Activated naive CD8-positive, alpha-beta T cell treated with anti-CD3 and anti-CD28 coated beads, Interleukin-2, amount 10 ng/mL, durations not matched to agents 7 days and 5 days (primary cell): ENCODE measurements at places on chromosomes 7 and 10. TPM values are rescaled to one million over a fixed set of nuclear protein-coding genes. Genes with fewer than 3 reads are reported as not detected.

- H3K27me3 ChIP-seq = peaks cover 7% of the 10 kb centered on the region
- no peaks in the 10 kb centered on the region for H3K36me3 ChIP-seq
- no peak for DNase-seq
- H3K4me1 ChIP-seq = no peaks in the 10 kb centered on the region
- H3K27ac ChIP-seq = no peak overlapping the region
Measured at GRCh38 chr7:22394739-22395138, 37.8 kb upstream of the RAPGEF5 start.

- no peak overlapping the region for H3K27ac ChIP-seq
- H3K27me3 ChIP-seq = no peaks in the 10 kb centered on the region
- H3K4me3 ChIP-seq = no peak overlapping the region
- no peak for DNase-seq
Measured at GRCh38 chr10:24223953-24224352, 15.0 kb downstream of the KIAA1217 start.

GRCh38 chr7:50405221-50405620, 44.9 kb downstream of the FIGNL1 start:
- peaks cover 50% of the 10 kb centered on the region for H3K4me1 ChIP-seq
- H3K36me3 ChIP-seq = peaks cover 32% of the 10 kb centered on the region
- DNase-seq = no peak
- no peaks in the 10 kb centered on the region for H3K27me3 ChIP-seq
- no peak overlapping the region for H3K4me3 ChIP-seq
- H3K27ac ChIP-seq = peak overlapping the region; percentile 31

DNA sequence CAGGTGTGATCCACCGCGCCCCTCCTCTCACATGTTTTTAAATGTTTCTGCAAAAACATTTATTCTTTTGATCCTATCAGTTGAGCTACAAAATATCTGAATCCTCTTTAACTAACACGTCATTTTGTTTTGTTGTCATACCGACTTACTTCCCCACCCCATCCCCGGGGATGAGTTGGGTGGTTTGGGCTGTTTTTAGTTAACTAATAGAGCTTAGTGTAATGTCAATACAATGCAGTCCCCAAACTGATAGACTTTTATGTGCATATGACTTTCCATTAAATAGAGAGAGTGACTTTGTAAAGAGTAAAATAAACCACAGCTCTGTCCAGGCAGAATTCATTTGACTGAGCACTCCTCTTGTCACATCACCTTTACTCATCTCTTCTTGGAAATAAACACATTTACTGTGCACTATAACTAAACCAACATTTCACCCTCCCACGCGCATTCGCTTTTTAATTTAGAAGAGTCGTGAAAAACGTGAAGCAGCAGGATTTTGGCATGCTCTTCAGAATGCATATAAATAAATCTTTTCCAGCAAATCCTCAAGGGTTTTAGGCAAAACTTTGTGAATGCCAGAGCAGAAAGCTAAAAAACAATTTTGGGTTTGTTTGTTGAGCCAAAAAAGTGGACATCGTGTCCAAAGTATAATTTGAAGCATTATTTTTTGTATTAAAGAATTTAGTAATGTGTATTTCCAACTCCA, 187.4 kb upstream of the MGMT start:
- H3K4me3 ChIP-seq = no peak overlapping the region
- H3K4me1 ChIP-seq = peaks cover 6% of the 10 kb centered on the region
- no peak overlapping the region for H3K27ac ChIP-seq
- DNase-seq = no peak
- no peaks in the 10 kb centered on the region for H3K36me3 ChIP-seq

DNA sequence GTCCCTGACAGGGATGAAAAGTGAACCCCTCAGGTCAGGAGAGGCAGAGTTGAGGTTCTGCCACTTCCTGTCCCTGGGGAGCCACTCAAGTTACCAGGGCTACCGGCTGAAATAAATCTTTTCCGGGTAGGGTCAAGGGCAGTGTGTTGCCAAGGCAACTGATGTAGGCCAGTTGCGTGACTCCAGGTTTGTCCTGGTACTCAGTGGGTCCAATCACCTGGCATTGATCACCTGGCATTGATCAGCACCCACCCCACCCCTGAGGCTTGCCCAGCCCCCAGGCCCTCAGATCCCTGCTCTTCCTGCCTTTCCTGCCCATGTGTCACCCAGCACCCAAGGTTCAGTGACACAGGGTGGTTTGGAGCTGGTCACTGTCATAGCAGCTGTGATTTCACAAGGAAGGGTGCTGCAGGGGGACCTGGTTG, 5.9 kb downstream of the SAP25 start:
- H3K4me3 ChIP-seq = peak overlapping the region; percentile 13
- H3K4me1 ChIP-seq = peaks cover 33% of the 10 kb centered on the region
- no peaks in the 10 kb centered on the region for H3K27me3 ChIP-seq
- no peak for DNase-seq

DNA sequence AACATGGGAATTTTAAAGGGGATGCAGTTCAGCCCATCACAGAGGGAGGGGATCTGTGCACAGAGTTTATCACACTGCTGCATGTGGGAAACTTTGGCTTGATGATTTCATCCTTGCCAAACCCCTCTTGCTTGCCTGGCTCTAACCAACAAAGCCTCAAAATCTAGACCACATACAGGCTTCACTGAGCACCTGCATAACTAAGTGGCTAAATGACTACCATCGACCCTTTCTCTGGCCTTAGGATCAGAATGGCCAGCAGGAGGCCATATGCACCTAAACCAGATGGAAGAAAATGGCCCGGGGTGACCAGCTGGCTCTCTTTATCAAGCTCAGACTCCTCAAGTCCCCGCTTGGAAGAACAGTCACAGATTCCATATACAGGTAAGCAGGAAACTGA, 15.6 kb upstream of the ZNF25 start:
- no peak for DNase-seq
- no peak overlapping the region for H3K27ac ChIP-seq
- H3K36me3 ChIP-seq = no peaks in the 10 kb centered on the region
- peaks cover 1% of the 10 kb centered on the region for H3K4me1 ChIP-seq
- no peaks in the 10 kb centered on the region for H3K27me3 ChIP-seq

DNA sequence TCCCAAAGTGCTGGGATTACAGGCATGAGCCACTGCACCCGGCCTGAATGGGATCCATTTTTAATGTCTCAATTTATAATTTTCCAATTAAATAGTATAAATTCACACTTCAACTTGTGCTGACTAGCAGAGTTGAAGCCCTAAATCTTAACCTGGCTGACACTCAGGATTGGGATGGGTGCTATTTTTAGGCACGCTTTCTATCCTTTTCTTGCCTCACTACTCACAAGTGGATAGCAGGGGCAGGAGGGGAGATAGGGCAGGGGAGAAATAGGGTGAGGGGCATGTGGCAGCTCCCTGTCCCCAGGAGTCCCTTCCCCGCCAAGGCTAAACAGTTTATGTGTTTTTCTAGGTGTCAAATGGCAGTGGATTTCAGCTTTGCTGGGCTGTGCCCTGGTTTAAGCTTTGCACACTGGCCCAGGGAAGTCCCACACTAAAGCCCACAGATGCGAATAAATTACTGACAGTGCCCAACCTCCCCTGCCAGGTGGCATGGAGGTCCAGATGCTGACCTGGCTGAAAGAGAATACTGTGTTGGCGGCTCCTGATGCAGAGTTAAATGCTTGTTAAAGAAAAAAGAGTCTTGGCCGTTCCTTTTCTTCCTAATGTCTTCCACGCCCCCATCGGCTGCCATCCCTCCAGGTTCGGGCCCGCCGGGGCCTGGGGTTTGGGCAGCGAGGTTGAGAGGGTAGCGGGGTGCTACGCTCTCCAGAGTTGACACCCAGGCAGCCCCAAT, 36.2 kb upstream of the EFCAB10 start:
- no peaks in the 10 kb centered on the region for H3K27me3 ChIP-seq
- H3K27ac ChIP-seq = no peak overlapping the region
- no peak overlapping the region for H3K4me3 ChIP-seq
- no peaks in the 10 kb centered on the region for H3K4me1 ChIP-seq

- H3K36me3 ChIP-seq = no peaks in the 10 kb centered on the region
- DNase-seq = no peak
- H3K27ac ChIP-seq = no peak overlapping the region
- H3K27me3 ChIP-seq = no peaks in the 10 kb centered on the region
Measured at GRCh38 chr10:33133557-33133956, 175.5 kb upstream of the ITGB1 start.

DNA sequence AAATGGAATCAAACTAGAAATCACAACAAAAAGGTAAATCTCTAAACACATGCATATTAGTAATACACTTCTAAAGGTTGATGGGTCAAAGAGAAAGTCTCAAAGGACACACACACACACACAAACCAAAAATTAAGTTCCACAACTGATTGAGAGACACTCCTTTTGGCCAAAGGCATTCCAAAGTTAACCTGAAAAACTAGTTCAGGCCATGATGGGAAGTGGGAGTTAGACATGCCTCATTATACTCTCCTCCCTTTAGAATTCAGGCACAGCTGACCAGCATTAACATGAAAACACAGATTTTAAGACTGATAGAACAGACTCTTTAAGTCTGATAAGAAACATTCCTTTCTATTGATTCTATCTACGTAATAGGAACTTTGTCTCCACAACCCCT, 332.4 kb upstream of the IGFBP3 start:
- no peaks in the 10 kb centered on the region for H3K27me3 ChIP-seq
- no peak overlapping the region for H3K27ac ChIP-seq
- DNase-seq = no peak

DNA sequence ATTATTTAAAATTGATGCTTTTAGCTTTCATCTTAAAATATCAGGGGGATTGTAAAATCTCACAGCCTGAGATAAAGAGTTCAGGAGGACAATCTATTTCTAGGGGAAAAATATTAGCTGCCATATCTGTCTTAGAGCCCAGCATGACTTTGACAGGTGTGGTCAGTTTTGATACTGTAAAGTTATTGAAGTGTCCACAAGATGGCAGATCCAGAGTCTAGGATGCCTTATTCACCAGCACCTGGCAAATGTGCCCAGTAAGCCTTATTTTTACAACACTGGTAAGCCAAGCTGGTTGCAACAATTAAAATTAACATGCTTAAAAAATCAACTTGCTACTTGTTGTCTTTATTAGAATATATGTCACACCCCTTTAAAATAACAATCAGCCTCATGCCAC, 579.3 kb downstream of the SH2D4B start:
- no peak for DNase-seq
- H3K36me3 ChIP-seq = no peaks in the 10 kb centered on the region
- no peak overlapping the region for H3K4me3 ChIP-seq
- no peaks in the 10 kb centered on the region for H3K4me1 ChIP-seq

DNA sequence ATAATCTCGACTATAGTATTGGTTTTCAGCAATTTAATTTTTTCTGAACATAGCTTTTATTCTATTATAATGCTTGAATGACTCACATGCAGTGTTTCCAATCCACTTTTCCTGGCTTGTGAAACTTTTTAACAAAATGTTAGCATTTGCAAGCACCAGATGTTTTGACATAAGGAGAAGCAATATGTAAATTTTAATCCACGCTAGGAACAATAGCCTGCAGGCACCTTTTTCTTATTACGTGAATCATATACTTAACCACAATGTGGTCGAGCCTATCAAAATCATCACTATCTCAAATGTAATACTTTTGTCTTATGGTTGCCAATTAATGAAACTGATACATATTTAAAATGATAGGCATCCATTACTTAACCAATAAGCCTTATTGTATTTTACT, 97.1 kb downstream of the TFEC start:
- no peaks in the 10 kb centered on the region for H3K36me3 ChIP-seq
- H3K4me3 ChIP-seq = no peak overlapping the region
- H3K27me3 ChIP-seq = no peaks in the 10 kb centered on the region
- no peak overlapping the region for H3K27ac ChIP-seq
- H3K4me1 ChIP-seq = no peaks in the 10 kb centered on the region
- no peak for DNase-seq

DNA sequence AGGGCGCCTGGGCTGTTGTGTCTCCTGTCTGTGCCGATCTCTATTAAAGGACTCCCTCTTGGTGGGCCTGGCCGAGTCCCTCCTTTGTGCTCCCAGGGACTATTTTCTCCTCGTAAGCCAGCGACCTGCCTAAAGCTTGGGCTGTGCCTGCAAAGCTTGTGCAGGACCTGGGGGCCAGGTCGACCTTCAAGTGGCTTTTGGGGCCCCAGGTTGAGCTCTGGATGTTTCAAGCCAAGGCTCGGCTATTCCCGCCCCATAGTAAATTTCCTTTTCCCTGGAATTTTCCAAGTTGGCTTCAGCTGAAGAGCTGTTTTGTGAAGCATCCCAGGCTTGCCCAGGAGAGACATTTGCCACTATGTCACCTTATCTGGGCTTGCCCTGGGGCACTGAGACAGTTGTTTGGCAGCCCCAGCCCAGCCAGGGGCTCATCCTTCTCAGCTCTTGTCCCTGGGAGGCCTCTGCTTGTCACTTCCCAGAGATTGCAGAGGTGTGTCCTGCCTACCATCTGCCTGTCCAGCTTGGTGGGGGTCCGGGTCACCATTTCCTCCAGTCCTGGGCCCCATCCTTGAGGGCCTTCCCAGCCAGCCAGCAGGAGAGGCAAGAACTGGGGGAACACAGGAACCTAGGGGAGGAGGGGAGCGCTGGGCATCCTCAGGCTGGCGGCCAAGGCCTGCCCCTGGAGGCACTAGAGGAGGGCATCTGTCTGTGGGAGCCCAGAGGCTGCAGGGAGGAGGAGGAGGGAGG, 20.2 kb downstream of the ZMIZ2 start:
- H3K27ac ChIP-seq = peak overlapping the region; percentile 71
- peaks cover 10% of the 10 kb centered on the region for H3K36me3 ChIP-seq
- no peak for DNase-seq
- H3K4me3 ChIP-seq = no peak overlapping the region
- H3K4me1 ChIP-seq = peaks cover 29% of the 10 kb centered on the region
- no peaks in the 10 kb centered on the region for H3K27me3 ChIP-seq

GRCh38 chr7:27533652-27534081, 129.0 kb downstream of the HIBADH start:
- no peak overlapping the region for H3K27ac ChIP-seq
- no peaks in the 10 kb centered on the region for H3K4me1 ChIP-seq
- no peak overlapping the region for H3K4me3 ChIP-seq
- no peak for DNase-seq
- H3K36me3 ChIP-seq = peaks cover 1% of the 10 kb centered on the region
- H3K27me3 ChIP-seq = no peaks in the 10 kb centered on the region

- H3K4me3 ChIP-seq = no peak overlapping the region
- H3K27me3 ChIP-seq = peaks cover 10% of the 10 kb centered on the region
- H3K27ac ChIP-seq = no peak overlapping the region
- no peaks in the 10 kb centered on the region for H3K4me1 ChIP-seq
- no peak for DNase-seq
- no peaks in the 10 kb centered on the region for H3K36me3 ChIP-seq
Measured at GRCh38 chr7:87107949-87108776, 44.1 kb upstream of the DMTF1 start.

DNA sequence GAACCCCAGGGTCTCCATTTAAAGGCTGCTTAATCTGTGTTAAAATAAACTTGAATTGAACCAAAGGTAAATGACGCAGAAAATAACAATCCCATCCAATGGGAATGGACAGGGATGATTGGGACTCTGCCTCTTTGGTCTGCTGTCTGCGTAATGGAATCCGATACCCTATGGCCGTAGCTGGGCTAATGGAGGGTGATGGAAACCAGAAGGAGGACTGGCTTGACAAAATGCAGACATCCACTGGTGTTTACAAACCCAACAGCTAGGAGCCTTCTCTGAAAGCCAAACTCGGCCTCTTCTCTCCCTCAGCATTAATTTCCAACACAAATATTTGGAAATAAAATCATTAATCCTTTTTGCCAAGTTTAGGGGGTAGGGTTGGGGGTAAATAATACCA, 162.2 kb upstream of the CHST15 start:
- H3K27ac ChIP-seq = no peak overlapping the region
- no peaks in the 10 kb centered on the region for H3K36me3 ChIP-seq
- no peaks in the 10 kb centered on the region for H3K4me1 ChIP-seq
- no peak for DNase-seq
- H3K27me3 ChIP-seq = peaks cover 6% of the 10 kb centered on the region

Gene MYL10
- not detected for total RNA-seq

Gene CHST12
- total RNA-seq = 49.5 TPM

Gene CFTR
- not detected for total RNA-seq

Gene NEUROG3
- total RNA-seq = 0.22 TPM

Gene GPNMB
- 25.3 TPM for total RNA-seq
